T-helper 17 cell (primary cell): ENCODE measurements at places on chromosomes 11 and 22. TPM values are rescaled to one million over a fixed set of nuclear protein-coding genes. Genes with fewer than 3 reads are reported as not detected.

GRCh38 chr11:2669634-2670469, 29.9 kb downstream of the KCNQ1OT1 start:
- no peak for DNase-seq

DNA sequence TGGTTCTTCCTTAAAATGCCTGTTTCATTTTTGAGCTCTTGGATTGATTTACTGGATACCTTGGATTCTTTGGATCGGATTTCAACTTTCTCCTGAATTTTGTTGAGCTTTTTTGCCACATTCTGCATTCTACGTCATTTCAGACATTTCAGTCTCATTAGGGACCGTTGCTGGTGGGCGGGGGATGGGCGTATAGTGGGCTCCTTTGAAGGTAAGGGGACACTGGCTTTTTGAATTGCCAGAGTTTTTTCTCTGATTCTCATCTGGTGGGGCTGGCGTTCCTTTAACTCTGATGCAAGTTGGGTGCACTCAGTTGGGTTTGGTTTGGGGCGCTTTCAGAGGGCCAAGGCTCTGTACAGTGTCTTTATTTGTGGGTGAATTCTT, 216.5 kb downstream of the DYNC2H1 start:
- no peak for DNase-seq

DNA sequence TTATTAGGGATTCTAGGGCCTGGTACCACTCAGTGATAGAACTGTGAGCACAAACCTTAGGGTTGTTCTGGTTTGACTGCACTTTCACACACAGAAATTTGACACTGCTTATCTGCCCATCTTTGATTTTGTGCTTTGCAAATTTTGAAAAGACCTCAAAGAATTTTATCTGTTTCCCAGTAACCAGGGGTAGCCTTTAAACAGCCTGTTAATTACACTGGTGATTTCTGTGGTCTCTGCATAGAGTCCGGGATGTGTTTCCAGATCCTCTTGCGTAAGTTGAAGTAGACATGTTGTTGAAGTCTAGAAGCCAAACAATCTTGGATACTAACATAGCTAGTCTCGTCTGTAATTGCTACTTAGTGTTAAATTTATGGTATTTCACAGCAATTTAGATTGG, 75.3 kb downstream of the C22orf31 start:
- no peak for DNase-seq

DNA sequence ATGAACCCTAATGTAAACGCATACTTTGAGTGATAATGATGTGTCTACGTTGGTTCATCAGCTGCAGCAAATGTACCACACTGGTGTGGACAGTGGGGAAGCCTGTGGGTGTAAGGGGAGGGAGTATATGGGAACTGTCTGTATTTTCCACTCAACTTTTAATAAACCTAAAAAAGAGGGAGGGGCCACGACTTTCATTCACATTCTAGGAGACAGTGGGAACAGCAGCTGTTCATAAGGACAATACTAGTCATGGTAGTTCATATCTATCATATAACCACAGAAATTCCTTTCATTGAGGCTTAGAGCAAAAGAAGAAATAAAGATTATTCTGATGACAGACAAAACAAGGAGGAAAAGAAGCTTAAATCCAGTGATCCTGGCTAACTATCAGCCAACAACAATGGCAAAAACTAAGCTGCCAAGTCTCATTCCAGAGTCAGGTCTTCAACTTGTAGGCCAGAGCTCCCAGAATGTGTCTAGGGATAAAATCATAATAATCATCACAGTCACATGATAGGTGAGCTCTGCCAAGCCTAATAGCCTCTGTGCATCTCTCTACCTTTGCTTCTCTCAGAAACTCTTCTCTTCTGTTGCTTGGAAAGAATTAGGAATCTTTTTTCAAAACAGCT, 59.4 kb upstream of the CHRM4 start:
- no peak for DNase-seq

DNA sequence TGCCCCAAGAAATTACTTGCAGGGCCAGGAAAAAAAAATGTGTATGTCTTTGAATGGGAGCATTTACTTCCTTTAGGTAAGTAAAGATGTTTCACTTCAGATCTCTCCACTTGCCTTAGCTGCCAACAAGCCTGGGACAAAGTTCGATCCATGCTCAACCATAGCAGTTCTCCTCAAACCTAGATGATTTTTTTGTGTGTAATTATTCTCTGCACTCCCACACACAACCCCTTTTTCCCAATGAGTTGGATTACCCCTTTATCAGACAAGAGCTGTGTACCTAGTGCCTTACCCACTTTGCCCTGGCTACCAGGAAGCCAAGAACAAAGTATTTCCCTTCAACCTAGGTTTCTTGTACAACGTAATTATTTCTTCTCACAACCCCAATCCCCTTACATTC, 35.6 kb downstream of the TPBGL start:
- DNase-seq: no peak

- DNase-seq: no peak
Observed at GRCh38 chr11:1139441-1140083, 18.2 kb upstream of the MUC5AC start.

- no peak for DNase-seq
Observed at GRCh38 chr11:96155627-96156378, 187.2 kb downstream of the MAML2 start.

MGAT3 gene
- total RNA-seq: 0.25 TPM

ACR gene
- total RNA-seq: not detected

GRCh38 chr22:46739094-46739870, 1.2 kb upstream of the CERK start:
- peak; percentile 66 for DNase-seq

PLEKHB1 gene
- 33.8 TPM for total RNA-seq

DNA sequence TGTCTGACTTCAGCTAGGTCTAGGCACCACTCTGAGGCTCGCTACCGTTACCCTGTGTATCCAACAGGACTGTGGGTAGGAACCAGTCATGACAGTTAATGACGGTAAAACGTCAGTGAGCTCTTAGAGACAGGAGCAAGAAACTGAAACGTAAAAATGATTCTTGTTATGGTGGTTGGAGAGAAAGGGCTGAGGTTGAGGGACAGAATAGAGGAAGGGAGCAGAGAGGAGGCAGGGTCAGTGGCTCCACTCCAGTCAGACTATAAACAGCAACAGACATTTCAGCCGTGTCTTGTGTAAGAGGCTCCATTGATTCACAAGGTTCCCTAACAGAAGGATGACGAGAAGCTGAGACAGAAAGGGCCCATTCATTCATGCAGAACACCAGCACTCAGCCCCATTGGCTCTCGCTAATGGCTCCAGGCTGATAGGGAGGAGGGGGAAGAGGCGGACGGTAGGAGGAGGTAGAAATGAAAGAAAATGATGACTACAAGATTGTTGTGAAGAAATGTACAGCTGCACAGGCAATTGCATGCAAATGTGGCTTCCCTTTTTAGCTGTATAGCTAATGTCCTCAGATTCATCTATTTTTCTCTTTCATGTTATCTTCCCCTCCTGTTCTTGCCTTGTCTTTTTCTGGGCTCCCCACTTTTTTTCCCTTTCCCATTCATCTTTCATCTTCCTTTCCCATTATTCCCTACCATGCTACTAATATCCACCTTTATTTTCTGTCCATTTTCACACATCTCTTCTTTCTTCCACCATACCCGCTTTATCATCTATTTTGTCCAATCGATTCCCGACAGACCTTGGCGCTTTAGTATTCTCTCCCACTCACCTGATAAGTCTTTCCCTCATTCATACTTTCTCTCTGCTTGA, 34.3 kb downstream of the ETS1 start:
- no peak for DNase-seq

CARD16 gene
- 55.4 TPM for total RNA-seq

GRCh38 chr11:34332524-34332923, 25.3 kb downstream of the ABTB2 start:
- DNase-seq: no peak

PKP3 gene
- total RNA-seq: not detected

C22orf15 gene
- 0.30 TPM for total RNA-seq

BDNF gene
- not detected for total RNA-seq

- no peak for DNase-seq
Observed at GRCh38 chr11:2031058-2031457, 33.4 kb upstream of the H19 start.

DNA sequence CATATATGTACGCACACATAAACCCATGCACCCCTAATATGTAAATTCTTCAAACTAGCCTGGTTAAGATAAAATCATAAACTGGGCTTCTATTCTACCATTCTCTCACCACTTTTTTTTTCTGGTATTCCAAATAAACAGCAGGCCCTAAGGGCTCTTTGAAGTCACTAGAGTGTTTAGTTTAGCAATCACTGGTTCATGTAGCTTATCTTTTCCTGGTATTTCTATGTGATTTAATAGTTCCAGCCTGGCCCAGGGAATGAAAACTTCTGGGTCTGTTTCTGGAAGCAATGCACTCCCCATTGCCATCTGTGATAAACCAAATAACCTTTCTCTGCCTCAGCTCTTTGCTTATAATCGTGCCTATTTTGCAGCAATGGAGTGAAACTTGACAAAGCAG, 10.7 kb upstream of the MPPED2 start:
- DNase-seq: no peak

- no peak for DNase-seq
Observed at GRCh38 chr11:1308743-1309497, 512 bp downstream of the TOLLIP start.

- peak; percentile 80 for DNase-seq
Observed at GRCh38 chr11:12673924-12674570, at the start of gene TEAD1. Gene TEAD1, plus strand, starts transcription at chr11:12674421.

- DNase-seq: no peak
Observed at GRCh38 chr11:64264371-64264852, 13.1 kb downstream of the PLCB3 start.

FAM227A gene
- 0.91 TPM for total RNA-seq

GRCh38 chr11:5746614-5747013, 7.4 kb upstream of the OR52N4 start:
- DNase-seq: no peak

TMEM121B gene
- 0.20 TPM for total RNA-seq

DNA sequence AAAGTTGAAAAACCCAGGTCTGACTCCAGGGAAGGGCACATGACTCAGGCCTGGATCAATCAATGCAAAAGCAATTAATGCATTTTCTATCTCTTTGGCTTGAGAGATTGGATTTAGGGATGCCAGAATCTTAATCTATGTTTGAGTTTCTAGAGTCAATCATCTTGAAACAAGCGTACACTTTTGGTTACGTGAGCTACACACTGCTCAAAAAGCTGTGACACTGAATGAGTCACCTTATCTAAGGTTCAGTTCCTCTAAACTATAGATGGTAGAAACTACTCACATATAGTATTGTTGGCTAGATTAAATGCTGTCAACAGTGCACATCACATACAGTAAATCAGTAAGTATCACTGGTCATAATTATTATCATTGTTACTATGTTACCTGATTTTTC, 24.2 kb downstream of the MRE11 start:
- no peak for DNase-seq

DNA sequence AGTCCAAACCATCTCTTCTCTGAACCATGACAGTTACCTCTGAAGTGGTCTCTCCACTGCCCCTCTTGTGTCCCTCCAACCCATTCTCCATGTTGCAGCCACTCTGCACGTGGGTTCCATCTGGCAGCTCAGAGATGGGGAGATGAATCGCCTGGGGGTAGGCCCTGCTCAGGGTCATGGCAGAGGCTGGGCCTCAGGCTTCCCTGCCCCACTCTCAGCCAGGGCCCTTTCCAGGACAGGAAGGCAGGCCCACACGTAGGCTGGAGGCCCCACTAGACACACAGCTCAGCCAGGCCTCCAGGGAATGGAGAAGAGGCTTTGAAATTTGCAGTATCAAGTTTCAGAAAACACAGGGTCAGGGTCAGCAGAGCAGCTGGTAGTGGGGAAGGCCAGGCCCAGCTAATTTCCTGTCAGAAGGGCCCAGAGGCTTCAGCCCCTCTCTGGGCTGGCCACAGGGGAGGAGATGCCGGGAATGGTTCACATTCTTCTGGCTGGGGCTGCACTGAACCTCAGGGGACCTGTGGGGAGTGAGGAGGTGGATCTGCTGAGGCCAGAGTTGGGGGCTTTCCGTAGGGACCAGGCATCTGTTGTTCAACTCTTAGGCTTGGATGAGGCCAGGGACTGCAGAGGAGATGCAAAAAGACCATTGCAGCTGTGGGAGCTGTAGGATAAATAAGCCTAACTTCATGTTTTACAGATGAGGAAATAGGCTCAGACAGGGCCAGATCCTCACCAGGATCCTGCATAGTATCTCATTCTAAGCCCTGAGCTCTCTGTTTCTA, 101.6 kb downstream of the SWAP70 start:
- DNase-seq: no peak

DNA sequence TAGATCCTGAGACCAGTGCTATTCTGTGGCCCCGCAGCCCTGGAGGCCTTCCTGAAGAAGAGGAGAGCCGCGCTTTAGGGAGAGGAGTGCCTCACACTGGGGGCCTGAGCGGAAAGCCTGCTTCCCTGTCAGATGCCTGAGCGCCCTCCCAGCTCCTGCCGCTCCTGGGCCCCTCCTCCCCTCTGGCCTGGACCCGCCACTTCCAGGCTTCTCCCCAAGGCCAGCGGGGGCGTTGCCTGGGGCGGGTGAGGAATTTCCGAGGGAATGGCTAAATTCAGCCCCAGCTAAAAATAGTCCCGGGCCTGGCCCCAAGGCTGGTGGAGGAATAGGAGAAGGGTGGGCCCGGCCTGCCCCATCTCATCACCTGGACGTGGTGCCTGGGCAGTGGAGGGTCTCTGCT, 15.4 kb downstream of the ARHGEF17 start:
- no peak for DNase-seq

RBFOX2 gene
- 0.97 TPM for total RNA-seq

DNA sequence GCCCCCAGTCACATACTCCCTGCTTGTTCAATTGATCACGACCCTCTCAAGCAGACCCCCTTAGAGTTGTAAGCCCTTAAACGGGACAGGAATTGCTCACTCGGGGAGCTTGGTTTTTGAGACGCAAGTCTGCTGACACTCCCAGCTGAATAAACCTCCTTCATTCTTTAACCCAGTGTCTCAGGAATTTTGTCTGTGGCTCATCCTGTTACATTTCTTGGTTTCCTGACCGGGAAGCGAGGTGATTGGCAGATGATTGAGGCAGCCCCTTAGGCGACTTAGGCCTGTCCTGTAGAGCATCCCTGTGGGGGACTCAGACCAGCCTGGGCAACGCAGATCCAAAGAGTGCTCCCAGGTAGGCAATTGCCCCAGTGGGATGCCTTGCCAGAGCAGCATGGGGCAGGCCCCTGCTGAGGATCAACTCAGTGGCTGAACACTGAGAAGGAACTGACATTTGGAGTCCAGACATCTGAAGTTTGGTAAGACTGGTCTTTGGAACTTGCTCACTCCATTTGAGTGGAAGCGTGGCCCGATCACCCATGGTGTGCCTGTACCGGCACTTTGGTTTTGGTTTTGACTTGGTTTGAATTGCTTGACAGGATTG, 51.5 kb downstream of the NEU3 start:
- DNase-seq: no peak
